ENCODE measurements at places on chromosomes 4 and X. TPM values are rescaled to one million over a fixed set of nuclear protein-coding genes. Genes with fewer than 3 reads are reported as not detected.

DNA sequence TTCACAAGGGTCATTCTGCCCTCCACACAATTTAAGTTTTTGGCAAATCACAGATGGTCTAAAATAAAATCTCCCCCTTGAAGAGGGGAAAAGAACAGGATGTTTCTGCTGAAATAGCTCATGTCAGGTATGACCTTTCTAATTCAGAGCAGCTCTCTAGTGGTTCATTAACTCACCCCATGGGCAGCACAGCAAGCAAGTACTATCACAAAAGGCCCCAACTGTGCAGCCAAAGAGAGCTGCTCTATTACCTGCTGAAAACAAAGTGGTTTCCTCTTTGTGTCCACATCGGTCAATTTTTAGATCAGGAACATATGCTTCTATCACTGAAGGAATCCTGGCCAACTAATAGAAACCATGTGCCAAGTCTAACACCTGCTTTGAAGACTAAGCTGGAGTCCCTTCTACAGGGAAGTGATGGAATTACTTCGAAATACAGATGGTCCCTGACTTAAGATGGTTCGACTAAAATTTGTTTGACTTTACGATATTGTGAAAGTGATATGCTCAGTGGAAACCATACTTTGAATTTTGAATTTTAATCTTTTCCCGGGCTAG lies 164.3 kb downstream of the ENOX2 start:
- DNase-seq, result no peak

- no peak for DNase-seq
Measured at GRCh38 chrX:52015794-52016193, 53.2 kb downstream of the MAGED4B start.

DNA sequence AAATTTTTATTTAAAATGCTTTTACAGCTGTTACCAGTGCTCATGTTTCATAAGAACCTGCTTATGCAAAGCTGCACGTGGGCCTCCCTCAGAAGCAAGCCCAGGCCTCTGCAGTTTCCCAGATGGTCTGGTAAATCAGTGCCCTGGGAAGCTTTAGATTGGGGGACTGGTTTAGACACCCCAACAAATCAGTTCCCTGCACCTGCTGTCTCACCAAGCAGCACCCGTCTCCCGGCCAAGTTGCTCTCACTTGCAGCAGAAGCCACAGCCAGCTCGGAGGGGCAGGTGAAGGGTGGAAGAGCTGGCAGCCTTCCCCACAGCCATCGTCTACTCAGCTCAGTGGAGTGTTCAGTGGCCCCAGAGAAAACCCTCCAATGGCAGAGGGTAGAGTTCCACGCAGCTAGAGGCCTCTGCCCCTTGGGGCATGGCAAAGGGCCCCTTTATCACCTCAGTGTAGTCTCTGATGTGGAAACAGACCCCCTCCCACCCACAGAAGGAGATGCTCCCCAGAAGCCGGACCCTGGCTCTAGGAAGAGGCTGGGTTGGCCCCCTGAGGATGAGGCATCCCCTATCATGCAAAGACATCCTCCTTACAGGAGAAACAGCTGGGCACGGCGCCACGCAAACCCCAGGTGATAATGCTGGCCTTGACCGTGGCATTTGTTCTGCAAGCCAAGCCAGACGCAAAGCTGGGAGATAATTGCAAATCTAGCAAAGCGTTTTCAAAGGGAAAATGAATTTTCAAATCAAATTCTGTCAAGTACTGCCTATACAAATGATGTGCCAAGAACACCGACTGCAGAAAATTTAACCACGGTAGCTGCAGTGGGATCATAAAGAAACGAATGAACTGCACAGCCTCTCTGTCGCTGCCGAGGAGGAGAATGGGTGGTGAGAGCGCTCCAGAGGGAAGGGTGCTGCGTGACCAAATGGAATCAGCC lies 51.9 kb downstream of the ZFYVE28 start:
- DNase-seq, result no peak

DNA sequence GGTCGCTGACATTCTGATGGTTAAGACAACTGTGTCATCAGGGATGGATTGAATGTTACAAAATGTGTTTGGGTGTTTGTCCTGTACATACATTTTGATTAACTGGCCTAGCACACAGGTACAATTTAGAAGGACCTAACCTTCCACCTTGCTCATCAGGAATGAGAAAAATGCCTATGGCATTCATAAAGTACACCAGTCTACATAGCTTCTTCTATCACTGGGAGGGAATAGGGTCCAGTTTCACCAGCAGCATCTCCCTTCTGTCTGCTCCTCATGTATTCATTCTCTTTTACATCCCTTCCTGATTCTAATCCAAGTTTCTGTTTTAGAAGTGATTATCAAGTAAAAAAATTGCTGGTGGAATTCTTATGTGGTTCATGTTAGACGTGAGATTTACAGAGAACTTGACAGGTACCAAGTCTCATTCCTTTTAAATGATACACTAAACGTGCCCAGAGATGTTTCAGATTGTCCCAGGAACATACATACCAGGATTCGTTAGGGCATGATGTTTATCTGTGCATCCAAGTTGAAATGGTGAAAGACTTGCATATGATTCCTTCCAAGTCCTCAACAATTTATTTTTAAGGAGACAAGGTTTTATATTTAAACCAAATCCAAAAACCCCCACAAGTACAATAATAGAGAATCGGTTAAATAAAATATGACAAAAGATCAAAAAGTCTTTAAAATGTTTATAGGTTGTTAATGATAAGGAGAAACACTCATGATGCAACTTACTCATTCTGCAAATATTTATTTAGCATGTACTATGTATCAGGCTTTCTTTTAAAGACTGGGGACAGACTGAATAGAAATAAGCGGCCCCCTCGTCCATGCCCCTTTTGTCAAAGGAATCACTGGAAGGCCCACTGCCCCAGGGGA lies 359.1 kb downstream of the ZNF674 start:
- no peak for DNase-seq

- no peak for DNase-seq
Measured at GRCh38 chrX:68833855-68834331, 5.1 kb downstream of the EFNB1 start.

- DNase-seq, result no peak
Measured at GRCh38 chr4:22695029-22695428, 2.3 kb downstream of the GBA3 start.

TMPRSS11A gene
- not detected for total RNA-seq

GRCh38 chrX:100658941-100659381 lies 15.0 kb downstream of the SRPX2 start:
- no peak for DNase-seq

- no peak for DNase-seq
Measured at GRCh38 chrX:124203311-124203710, 129.1 kb upstream of the TEX13D start.

FANCB gene
- 14.7 TPM for total RNA-seq

DNA sequence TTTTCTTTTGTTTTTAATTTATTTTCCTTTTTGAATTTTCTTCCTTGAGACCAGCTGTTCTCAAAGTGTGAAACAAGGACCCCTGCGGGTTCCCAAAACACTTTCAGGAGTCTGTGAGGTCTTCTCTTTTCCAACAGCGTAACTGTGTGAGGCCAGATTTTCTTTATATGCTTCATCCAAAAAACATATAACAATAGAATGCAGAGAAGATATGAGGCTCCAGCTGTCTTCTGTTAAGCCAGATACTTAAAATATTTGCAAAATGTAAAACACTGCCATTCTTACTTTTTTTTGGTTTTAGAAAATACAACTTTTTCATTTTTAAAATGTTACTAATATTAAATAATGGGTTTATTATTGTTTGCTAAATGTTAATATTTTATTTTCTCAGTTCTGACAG lies 27.8 kb downstream of the USP38 start:
- DNase-seq, result no peak

- no peak for DNase-seq
Measured at GRCh38 chrX:13396924-13397323, 77.1 kb upstream of the ATXN3L start.

DNA sequence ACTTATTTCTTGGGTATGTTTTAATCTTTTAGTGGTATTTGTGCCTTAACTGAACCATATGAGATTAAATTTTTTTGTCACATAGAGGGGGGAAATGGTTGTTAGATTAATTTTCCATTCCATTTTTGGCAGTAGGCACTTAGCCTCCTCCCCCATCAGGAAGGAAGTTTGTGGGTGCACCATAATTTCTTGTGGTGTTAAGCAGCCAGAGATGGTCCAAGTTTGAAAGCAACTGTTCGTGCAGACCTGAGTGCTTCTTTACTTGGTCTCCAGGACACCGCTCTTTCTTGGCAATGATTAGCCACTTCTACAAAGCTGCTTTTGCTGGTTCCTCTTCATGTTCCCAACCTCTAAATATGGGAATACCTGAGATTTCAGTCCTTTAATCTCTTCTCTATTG lies 92.7 kb upstream of the RPL34 start:
- DNase-seq, result peak; percentile 60

IL13RA2 gene
- total RNA-seq, result not detected

FAM133A gene
- total RNA-seq, result not detected

SSX2 gene
- total RNA-seq, result not detected

DNA sequence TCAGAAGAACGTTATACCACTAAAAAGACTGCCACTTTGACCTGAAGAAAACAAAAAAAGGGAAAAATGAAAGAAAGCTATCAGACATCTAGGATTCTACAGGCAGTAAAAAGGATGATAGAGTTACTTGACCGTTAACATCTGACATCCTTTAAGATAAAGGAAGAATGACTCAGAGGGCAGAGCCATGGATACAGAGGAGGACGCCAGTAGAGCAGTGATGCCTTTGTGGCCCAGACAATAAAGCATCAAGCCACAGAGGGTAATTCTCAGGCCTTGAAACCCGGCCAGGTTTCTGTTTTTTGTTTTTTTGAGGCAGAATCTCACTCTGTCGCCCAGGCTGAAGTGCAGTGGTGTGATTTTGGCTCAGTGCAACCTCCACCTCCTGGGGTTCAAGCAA lies 9.5 kb upstream of the BEX1 start:
- DNase-seq, result no peak

DNA sequence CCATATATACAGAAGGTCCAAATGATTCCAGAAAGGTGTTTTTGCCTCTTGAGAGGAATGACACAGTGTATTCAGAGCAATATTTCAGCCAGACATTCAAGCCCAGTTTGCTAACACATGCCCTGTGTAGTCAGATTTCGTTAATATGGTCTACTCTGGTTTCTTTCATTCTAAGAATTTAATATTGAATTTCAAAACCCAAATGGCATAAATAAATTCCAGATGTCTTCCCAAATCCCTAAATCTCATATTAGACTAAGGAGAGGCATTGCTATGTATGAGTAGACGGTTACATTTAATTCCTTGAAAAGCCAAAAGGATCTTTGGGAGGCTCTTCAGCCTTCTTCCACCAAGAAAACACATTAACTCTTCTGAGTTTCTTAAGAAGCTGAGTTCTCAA lies 66.3 kb upstream of the C1QTNF7 start:
- DNase-seq, result no peak

DNA sequence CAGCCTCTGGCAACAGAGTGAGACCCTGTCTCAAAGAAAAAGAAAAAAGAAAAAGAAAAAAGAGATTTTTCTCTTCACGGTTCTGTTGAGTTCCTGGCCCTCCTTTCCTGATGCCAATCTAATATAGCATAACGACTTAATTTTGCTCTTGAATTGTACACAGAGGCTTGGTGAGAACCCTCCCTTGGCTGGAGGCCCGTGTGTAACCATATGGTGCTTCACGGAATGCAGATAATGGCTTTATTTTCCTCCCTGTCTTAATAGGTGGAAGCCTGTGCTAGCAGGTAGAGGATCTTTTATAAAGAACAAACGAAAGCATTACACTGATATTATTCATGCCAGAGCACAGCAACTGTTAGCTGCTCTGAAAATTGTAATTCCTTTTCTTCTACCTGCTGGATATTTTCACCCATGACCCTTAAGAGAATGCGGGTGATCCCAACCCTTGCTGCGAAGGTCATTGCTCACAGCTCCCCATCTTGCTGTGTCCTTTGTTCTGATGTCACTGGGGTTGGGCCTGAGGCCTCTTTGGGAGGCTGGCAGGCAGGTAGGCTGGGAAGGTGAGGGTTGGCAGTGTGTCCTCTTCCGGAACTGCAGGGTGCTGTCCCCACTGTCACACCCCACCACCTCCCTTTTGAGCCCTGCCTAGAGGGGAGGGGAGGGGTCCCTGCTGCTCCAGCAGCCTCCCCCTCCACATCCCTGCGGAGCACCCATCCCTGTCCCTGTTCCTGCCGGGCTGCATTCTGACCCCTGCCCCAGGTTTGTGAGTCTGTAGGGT lies 83.8 kb upstream of the STOX2 start:
- no peak for DNase-seq

- no peak for DNase-seq
Measured at GRCh38 chr4:146398404-146398803, 123.3 kb downstream of the SLC10A7 start.

TLR10 gene
- total RNA-seq, result 0.23 TPM

- no peak for DNase-seq
Measured at GRCh38 chr4:30605616-30606190, 114.5 kb upstream of the PCDH7 start.
